ENCODE measurements at places on chromosomes 5 and 9.

DNA sequence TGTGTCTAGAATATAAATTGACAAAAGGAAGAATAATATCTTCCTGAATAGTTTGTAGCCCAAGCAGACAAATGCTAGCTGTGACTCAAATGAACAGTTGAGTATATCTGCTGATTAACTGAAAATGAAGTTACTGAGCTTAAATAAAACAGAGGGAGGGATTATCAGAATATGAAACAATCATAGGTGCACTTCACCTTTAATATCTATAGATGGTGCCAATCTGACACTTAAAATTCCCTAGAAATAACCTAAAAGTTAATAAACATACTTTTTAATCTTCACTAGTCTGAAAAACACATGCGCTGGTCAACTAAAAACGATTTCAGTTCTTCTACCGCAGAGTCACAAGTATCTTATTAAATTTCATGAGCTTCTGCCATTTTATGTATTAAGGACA, 280.8 kb upstream of the RASA1 start:
- DNase-seq: no peak

DNA sequence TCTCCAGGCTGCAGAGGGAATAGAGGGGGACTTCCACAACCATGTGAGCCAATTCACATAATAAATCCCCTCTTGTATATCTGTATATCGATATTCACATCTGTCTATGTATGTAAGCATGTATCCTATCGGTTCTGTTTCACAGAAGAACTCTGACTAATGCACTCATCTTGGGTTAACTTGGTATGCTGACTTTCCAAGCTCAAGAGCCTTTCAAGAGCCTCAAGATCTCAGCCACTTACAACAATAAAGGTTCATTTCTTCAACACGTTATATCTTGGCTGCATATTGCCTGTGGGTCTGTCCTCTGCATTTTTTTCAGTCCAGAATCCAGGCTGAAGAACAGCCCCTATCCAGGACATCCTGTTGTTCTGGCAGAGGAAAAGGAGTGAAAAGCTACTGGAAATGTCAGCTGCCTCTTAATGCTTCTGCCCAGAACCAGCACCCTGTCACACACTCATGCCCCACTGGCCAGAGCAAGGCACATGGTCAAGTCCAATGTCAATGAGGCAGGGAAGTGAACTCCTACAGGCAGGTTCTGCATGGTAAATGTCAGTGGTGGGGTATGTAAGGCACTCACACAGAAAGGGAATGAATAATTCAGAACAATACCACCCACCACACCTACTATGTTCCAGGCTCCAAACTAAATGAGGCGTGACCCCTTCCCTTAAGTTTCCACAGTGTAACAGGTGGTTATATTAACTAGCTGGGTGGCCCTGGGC, 91.6 kb upstream of the ICE1 start:
- DNase-seq: no peak

GRCh38 chr5:149561848-149562247, 10.6 kb upstream of the CSNK1A1 start:
- peak; percentile 39 for DNase-seq

DNA sequence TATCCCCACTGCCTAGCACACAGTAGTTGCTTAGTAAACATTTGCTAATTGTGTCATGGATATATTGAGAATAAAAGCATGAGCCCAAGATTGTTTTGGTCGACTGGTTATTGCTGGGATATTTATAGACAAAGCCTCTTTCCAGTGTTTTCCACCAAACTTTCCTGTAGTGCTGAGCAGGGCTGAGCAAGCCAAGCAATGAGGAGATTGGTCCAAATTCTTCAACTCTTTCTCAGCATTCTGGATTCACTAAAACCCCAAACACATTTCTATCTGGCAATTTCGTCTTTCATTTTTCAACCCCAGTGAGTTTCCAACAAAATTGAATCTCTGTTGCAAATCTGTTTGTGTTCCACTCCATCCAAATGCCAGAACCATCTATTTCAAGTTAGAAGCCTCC, 31.9 kb upstream of the TARS1 start:
- DNase-seq: no peak

GRCh38 chr5:76638479-76638878, 15.3 kb upstream of the F2RL2 start:
- DNase-seq: no peak

DNA sequence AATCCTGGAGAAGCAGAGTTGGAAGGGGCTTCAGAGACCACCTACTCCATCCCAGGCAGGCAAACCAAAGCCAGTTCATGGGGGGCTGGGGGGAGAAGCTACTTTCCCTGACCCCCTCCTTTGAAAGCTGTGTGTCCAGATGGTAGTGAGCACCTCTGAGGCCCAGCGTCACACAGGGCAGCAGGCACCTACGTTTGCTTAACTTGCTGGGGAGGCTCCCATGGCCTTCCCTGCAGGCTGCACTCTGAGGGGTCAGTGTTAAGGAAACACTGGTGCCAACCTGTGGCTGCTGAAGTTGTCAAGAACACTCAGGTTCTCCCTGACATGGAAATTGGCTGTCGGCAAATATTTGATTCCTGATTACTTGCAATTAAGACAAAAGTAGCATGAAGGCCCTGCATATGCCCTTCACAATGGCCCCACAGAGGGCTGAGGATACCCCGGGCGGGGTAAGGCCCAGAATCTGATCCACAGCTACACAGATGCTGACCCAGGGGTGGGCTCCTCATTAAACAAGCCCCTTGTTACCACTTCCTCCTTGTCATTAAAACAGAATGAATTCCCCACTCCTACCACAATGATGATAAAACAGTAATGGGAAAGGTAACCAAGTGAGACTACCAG, 208.5 kb downstream of the FSTL4 start:
- DNase-seq: no peak

GRCh38 chr5:52356311-52356918, 431.3 kb upstream of the ITGA1 start:
- DNase-seq: no peak

DNA sequence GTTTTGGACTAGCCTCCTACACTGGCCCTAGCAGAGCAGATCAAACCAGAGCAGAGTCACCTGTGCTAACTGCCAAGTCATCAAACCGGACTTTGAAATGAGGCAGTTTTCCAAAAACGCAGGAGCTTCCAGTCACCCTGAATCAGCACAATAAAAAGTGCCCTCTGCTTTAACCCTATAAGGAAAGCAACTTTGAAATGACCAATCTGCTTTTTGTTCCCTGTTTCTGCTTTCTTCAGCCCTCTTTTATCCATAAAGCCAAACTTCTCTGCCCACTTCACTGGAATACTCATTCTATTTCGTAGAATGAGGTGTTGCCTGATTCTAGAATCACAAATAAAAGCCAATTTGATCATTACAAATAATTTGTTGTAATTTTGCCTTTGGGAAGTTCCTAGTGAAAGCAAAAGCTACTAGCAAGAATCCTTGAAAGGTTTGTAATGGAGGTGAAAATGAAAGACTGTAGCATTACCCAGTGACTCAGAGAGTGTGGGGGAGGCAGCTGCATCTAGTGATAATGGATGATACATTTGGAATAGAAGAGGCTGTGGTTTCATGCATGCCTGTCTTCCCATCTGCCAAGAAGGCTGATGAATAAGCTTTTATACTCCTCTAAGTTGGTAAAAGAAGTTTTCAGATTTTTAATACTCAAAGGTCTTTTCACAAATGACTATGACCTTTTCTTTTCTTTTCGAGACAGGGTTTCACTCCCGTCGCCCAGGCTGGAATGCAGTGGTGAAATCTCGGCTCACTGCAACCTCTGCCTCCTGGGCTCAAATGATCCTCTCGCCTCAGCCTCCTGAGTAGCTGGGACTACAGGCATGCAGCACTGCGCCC, 14.9 kb downstream of the SPAAR start:
- no peak for DNase-seq

DNA sequence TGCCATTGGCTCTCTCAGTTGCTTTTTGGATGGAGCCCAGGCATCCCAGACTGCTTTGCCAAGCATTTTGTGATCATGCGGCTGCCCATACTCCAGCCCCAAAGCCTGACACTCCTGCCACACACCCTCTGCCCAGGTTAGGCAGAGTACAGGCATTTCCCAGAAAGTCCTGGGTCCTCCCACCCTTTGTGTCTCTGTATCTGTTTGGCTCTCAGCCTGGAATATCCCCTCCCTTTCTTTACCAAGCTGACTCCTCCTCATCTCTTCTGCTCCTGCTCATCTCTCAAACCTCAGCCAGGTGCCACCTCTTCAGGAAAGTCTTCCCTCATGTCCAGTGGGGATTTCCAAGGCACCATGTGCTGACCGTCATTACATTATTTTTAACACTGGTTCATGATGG, 14.3 kb upstream of the SH3RF2 start:
- DNase-seq: no peak

DNA sequence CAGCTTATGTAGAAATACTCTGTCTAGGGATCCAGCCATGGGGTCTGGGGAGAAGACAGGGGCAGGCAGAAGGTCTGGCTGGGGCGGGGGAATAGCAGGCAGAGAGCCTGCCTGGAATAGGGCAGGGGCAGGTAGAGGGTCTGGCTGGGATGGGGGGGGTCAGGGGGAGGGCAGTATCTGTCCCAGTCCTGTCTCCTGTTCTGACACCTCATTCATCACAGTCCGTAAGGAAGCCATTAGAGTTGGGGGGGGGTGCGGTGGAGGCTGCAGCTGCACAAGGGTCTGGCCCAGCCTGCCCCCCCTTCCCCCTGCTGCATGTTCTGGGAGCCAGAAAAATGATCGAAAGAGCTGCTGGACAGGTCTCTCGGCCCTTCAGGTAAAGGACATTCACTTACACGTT, 32.6 kb downstream of the CNTFR start:
- DNase-seq: no peak

DNA sequence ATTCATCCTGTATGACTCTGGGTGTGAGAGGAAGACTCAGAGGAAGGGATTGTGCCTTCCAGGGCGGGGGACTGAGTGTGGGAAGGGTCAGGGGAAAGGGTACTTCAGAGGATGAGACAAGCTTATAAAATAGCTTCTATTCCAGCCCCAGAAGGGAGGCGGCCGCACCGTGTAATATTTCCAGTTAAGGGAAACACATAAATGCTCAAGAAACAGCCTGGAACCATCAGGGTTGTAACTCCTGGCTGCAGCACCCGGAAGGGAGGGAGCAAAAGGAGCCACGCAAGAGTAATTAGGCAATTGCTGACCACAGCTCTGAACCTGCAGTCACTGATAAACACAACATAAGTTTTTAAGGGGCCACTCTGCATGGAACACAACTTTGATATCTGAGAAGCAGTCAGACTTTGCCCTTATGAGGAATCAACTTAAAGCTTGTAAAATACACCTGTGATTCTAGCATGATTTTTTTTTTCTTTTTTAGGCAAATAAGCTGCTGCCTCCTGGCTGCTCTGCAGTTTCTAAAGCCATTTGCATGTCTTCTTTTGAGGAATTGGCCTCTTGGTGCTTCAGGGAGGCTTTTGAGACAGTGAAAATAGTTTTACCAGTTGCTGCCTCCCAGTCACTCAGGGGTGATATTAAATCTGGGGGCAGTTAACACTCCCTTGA, 382.7 kb downstream of the ENC1 start:
- DNase-seq: no peak

All from iPS-NIHi11 (cell line).